ENCODE measurements at places on chromosomes 16 and 17.

DNA sequence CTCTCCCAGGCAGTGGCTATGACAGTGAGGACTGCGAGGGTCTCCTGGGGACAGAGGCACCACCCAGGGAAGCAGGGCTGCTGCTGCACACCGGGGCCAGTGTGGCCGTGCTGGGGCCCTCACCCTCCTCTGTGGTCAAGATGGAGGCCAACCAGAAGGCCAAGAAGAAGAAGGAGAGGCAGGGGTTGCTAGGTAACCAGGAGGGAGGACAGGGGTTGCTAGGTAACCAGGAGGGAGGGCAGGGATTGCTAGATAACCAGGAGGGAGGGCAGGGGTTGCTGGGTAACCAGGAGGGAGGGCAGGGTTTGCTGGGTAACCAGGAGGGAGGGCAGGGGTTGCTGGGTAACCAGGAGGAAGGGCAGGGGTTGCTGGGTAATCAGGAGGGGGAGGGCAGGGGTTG lies 55.2 kb downstream of the ACTG1 start:
- H3K36me3 ChIP-seq = no peaks in the 10 kb centered on the region
- H3K27ac ChIP-seq = no peak overlapping the region
- DNase-seq = no peak

GRCh38 chr17:14197586-14197985 lies 39.1 kb downstream of the CDRT15 start:
- no peak overlapping the region for H3K27ac ChIP-seq
- H3K27me3 ChIP-seq = no peaks in the 10 kb centered on the region
- peaks cover 5% of the 10 kb centered on the region for H3K4me1 ChIP-seq

DNA sequence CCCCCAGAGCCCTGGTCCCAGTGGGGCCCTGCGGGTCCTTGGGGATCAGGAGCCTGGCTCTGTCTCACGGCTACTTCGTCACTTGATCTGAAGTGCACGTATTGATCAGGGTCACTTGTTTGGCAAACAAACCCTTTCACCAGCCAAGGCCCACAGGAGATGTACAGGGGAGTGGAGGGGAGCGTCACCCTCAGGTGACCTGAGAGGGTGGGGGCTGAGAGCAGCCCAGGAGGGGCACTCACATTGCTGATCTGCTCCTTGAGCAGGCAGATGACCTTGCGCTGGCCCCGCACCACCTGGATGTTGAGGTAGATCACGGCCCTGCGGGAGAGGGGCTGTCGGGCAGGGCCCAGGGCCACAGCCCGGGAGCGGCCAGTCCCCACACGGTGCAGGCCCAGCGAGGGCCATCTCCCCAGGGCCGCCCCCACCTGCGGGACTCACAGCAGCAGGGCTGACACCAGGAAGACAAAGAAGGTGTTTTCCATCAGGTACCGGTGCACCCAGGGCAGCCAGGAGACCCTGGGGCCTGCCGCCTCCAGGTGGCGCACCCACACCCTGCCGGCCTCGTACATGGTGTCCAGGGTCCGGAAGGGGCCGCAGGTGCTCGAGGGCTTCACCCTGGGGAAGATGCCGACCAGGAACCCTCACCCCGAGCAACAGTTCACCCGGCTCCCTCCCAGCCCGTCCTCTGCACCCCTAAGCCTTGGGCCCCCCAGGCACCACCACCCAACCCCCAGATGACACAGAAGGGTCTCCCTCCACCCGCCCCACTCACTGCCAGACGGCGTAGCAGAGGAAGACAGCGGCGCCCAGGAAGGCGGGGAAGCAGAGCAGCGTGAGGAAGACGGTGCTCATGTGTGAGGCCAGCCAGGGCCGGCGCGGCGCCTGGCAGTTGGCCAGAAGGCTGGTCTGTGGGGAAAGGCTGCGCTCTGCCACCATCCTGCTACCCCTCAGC lies 11.3 kb downstream of the TMC6 start:
- H3K36me3 ChIP-seq = no peaks in the 10 kb centered on the region
- peak; percentile 53 for DNase-seq
- H3K4me3 ChIP-seq = no peak overlapping the region
- no peak overlapping the region for H3K27ac ChIP-seq
- no peaks in the 10 kb centered on the region for H3K4me1 ChIP-seq

GRCh38 chr17:13051915-13052314 lies 34.1 kb upstream of the ELAC2 start:
- H3K36me3 ChIP-seq = no peaks in the 10 kb centered on the region
- no peak overlapping the region for H3K27ac ChIP-seq
- H3K27me3 ChIP-seq = no peaks in the 10 kb centered on the region
- DNase-seq = no peak
- no peak overlapping the region for H3K4me3 ChIP-seq

- no peak overlapping the region for H3K27ac ChIP-seq
- H3K27me3 ChIP-seq = no peaks in the 10 kb centered on the region
- no peak for DNase-seq
- no peak overlapping the region for H3K4me3 ChIP-seq
Observed at GRCh38 chr17:79057737-79058385, 16.8 kb upstream of the ENGASE start.

DNA sequence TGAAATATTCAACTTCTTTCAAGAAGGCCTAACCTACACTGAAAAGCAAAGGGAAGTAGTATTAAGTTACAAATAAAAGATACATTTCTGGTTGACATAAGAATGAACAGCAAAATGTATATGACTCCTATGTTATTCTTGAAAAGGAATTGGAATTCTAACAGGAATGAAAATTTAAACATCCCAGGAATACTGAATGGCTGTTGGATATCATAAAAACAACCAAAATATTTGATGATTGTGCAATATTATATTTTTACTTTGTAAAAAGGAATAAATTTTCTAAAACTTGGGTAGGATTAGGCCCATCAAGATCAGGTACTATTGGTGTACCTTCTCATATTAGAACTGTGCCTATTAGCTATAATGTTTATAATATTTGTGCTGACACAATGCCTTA lies 50.0 kb downstream of the CYB5B start:
- no peaks in the 10 kb centered on the region for H3K4me1 ChIP-seq
- no peak for DNase-seq
- no peak overlapping the region for H3K27ac ChIP-seq
- no peak overlapping the region for H3K4me3 ChIP-seq

DNA sequence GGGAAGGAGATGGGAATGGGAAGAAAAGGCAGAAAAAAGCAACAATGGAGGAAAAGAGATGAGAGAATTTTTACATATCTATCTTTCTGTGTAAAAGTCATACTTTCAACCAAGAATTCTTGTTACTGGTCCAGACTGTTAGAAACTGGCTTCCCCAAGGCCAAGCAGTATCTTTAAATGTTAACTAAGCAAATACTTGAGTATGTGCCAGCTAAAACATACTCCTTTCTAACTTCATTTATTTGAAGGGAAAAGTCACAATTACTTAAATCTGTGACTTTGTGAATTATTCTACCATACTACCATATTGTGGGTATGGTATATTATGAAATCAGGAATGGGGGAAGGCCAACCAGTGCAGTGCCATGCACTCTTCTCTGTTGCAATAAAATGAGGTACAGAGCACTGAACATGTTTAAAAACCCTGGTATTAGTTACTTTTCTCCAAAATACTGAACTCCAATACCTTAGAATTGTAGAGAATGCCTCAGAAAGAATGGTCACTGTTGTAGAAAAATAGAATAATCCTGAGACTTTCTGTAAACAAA lies 92.3 kb upstream of the C17orf78 start:
- H3K27me3 ChIP-seq = no peaks in the 10 kb centered on the region
- H3K36me3 ChIP-seq = no peaks in the 10 kb centered on the region
- no peak for DNase-seq
- H3K4me3 ChIP-seq = no peak overlapping the region

DNA sequence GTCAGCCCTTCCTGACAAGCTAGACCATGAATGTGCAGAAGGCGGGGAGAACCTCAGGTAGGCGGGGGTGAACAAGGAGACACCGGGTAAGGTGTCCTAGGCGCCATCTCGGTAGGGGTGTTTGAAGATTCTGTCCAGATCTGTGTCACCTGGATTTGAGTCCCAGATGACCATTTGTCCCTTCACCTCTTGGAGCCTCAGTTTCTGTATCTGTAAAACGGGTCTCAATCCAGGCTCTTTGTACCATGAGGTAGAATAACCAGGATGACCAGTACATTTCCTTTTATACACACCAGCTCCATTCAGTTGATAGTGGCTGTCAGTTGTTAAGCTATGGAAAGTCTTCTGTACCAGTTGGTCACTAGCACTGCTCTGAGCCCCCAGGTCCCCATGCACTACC lies 86.7 kb downstream of the ABCC6 start:
- no peak for DNase-seq
- H3K27me3 ChIP-seq = no peaks in the 10 kb centered on the region
- H3K36me3 ChIP-seq = no peaks in the 10 kb centered on the region
- no peak overlapping the region for H3K27ac ChIP-seq

- no peak for DNase-seq
- no peak overlapping the region for H3K4me3 ChIP-seq
- no peak overlapping the region for H3K27ac ChIP-seq
- H3K27me3 ChIP-seq = peaks cover 4% of the 10 kb centered on the region
- H3K36me3 ChIP-seq = no peaks in the 10 kb centered on the region
- H3K4me1 ChIP-seq = no peaks in the 10 kb centered on the region
Observed at GRCh38 chr17:79244665-79245064, 170.0 kb downstream of the ENGASE start.

DNA sequence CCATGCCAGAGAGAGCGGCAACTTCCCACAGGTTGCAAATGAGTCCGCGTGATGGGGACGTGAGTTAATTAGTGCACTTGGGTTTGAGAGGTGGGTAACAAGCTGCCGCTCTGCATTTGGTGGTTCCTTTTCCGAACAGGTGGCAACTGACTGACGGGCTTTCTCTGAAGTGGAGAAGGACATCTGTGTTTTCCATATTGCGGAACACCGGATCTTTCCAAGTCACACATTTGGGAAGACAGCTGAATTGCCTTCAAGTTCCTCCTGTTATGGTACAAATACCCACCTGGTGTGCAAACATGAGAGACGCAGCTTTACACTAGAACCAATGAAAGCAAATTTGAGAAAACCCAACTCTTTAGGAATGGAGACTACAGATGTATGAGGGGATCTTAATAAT lies 451.3 kb upstream of the ZFHX3 start:
- DNase-seq = no peak
- no peak overlapping the region for H3K4me3 ChIP-seq
- no peaks in the 10 kb centered on the region for H3K27me3 ChIP-seq
- H3K4me1 ChIP-seq = no peaks in the 10 kb centered on the region
